ENCODE measurements at places on chromosomes 4 and X.

GRCh38 chr4:1809754-1810502 is 16.8 kb downstream of the FGFR3 start:
- peak; percentile 75 for ATAC-seq

- no peak for ATAC-seq
Observed at GRCh38 chr4:182400081-182400480, 156.9 kb downstream of the TENM3 start.

- ATAC-seq: no peak
Observed at GRCh38 chrX:131441033-131441432, 102.8 kb upstream of the OR13H1 start.

DNA sequence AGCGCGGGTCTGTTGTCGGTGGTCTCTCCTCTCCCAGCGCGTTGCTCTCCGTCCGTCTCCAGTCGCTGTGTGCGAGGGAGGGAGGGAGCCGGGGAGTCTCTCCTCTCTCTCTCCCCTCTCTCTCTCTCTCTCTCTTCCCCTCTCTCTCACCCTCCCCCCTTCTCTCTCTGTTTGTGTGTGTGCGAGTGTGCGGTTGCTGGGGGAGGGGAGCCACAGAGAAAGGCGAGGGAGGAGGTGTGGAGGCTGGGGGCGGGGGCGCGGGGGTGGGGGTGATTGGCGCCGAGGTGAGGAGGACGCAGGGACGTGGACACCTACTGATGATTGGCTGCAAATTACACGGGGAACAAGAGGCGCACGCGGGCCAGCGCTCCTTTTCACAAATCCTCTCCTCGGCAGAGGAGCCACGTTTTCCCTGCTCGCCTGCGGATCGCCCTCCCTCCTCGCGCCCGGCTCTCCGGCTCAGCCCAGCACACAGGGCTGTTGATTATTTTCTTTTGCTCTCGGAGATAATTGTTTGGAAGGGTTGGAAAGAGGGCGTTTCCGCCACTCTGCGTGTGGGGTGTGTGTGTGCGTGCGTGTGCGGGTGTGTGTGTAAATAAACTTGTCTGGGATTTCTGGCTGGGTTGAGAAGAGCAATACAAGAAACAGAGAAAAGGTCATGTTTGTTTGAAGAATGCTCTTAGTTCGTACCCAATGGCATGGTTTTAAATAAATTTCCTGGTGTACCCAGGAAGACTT is at the start of gene CXXC4:
Gene CXXC4, minus strand, starts transcription at position 73 of the 738 bp plus-strand sequence. CDS start 3,092 bp downstream, outside the sequence.
- no peak for ATAC-seq

DNA sequence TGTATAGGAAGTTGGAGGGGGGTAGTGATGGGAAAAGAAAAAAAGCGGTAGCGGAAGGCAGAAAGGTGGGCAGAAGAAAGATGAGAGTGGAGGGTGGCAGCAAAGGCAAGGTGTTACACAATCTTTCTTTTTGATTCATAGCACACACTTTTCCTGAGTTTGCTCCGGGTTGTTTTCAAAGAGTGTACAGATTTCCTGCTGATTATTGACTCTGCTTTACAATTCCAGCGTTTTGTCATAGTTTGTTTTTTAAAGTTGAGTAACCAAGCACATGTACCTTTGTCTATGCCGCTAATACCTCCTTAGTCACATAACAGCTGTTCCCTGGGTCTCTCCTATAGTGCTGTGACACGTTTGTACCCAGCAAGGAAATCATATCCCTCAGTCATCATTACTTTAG is 50.3 kb downstream of the AGA start:
- no peak for ATAC-seq

GRCh38 chrX:47243351-47243750 is 10.5 kb downstream of the USP11 start:
- ATAC-seq: no peak

- peak; percentile 83 for ATAC-seq
Observed at GRCh38 chr4:82798168-82799005, at the start of gene SCD5. Gene SCD5, minus strand, starts transcription at chr4:82798796. Its CDS starts 259 bp downstream, at chr4:82798537.

GRCh38 chrX:101206471-101206870 is 13.1 kb upstream of the DRP2 start:
- peak; percentile 27 for ATAC-seq

- no peak for ATAC-seq
Observed at GRCh38 chr4:41752081-41752836, 3.7 kb upstream of the PHOX2B start.

DNA sequence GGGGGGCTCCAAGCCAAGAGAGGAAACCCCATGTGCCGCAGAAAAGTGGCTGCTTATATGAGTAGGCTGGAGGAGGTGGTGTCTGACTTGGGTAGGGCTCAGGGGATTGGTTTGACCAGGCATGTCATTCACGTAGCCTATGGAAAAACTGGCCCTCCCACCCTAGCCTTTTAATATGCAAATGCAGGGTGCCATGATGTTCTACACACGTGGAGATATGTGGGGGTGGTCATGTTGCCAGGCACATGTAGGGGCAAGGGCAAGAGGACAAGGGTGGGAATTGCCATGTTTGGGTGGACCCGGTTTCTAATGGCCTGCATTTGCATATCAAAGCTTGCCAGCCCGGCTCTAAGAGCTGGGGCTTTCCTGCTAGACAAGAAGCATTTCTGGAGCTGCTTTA is 86.9 kb upstream of the SHISA3 start:
- no peak for ATAC-seq

DNA sequence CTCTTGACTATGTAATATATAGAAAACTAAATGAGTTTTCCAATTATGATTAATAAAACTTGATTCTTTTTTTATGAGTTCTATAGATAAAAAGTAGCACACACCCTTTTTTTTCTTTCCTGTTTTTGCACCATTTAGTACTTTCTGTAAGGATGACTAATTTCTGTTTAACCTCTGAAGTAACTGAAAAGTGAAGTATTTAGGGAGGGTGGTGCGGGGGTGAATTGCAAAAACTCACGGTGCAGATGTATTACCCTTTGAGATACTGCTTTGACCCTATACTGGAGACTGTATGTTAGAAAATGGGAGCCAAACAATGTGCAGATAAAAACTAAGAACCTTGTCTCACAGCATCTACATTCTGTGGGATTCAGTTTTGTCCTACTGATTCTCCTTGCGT is 471.6 kb downstream of the DTHD1 start:
- ATAC-seq: no peak

DNA sequence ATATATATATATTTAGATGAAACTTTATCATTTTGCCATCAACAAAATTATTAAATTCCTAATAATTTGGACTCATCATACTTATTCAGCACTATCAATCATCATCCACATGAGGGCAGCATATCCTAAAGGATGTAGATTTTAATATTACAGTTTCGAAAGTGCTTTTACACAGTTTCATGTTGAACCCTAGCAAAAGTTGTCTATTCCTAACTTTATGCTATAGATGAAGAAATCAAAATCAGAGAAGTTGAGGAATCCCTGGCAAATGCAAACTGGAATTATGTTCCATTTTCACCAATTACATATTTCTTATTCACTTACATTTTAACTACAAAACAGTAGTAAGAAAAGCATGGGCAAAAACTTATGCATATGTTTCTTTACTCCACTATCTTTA is 36.6 kb upstream of the UGT2A1 start:
- ATAC-seq: no peak

- ATAC-seq: no peak
Observed at GRCh38 chr4:149409555-149409962, 406.1 kb downstream of the IQCM start.
